ENCODE measurements at places on chromosomes 2 and 18.
A peak's percentile ranks its signal among the peaks of the same experiment; 100 is the strongest.

DNA sequence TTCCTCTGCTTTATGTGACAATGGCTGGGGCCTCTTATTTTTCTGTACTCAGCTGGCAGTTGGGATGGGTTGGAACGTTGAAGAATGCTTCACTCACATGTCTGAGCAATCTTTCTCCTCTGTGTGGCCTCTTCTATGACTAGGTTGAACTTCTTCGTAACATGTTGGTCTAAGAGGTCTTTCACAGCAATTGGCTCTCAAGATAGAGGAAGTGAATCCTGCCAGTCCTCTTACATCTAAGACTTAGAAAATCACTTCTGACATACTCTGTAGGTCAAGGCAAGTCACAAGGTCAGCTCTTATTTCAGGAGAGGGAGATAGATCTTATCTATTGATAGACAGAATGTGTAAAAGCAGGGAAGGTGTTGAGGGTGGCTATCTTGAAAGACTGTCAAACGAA is 174.1 kb downstream of the NYAP2 start:
- no peak for DNase-seq

DNA sequence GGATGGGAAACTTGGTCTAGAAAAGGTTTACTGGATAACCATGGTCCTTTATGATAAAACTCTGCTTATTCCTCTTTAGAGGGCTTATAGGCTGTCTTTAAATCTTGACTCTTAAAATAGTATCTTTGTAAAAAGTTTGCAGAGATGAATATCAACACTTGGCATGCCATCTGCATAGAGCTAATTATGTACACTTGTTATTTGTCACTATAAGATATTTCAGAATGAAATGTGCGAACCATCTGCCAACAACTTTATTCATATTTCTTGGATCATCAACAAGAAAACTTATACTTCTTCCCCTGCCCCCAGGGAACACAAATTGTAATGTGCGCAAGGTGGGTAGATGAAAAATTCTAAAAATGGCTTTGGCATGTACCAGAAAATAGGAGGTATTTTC is 653.0 kb upstream of the CHAC2 start:
- DNase-seq, result no peak

DNA sequence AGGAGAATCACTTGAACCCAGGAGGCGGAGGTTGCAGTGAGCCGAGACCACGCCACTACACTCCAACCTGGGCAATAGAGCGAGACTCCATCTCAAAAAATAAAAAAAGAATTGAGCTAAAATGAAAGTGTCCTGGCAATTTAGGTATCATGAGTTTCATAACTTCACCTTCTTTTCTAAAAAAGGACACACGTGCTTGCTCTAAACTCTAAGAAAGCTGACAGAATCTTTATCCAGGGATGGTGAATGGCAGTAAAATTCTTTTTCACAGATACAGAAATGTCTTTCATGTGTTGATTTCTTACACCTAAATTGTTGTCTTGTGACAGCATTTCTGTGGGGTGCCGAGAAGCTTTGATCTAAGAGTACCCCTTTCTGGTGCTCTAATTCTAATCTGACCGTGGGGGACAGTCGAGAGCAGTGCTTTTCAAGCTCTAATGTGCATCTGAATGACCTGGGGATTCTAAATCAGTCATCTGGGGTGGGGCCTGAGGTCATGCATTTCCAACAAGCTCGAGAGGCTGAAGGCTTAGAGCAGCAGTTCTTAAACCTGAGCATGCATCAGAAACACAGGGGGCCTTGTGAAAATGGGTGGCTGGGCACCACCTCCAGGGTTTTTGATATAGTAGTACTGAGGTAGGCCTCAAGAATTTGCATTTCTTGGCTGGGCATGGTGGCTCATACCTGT is 42.1 kb upstream of the REL start:
- no peak for DNase-seq

DNA sequence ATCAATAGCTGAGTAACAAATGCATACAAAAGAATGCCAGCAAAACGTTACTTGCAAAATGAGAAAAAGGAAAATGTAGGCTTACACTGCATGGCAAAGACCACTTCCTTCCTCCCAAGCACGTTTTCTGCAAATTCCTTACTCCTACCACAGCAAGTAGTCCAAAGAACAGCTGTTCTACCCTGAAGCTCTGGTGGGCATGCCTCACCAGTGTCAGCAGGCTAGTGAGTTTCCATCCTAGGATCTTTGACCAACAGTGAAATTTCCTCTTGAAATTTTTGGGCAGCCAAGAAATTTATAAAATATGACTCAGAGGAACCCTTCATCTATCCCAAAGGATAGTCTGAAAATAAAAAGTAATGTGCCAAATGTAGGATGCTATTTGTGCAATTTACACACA is 123.9 kb downstream of the ZNF532 start:
- DNase-seq, result no peak

GRCh38 chr2:132468821-132469675 is 52.4 kb downstream of the GPR39 start:
- no peak for DNase-seq

- no peak for DNase-seq
Measured at GRCh38 chr2:215896921-215897320, 116.4 kb downstream of the MREG start.

- DNase-seq, result peak; percentile 29
Measured at GRCh38 chr2:72669121-72669520, 156.7 kb downstream of the EXOC6B start.

GRCh38 chr2:241804326-241805229 is 4.4 kb upstream of the NEU4 start:
- no peak for DNase-seq

GRCh38 chr2:171595896-171596295 is 73.6 kb downstream of the CYBRD1 start:
- peak; percentile 75 for DNase-seq

- DNase-seq, result no peak
Measured at GRCh38 chr18:48152549-48152948, 222.1 kb upstream of the SMAD2 start.

- DNase-seq, result no peak
Measured at GRCh38 chr2:209121691-209122090, 302.2 kb upstream of the MAP2 start.

All from fibroblast of skin of left biceps (primary cell).